ENCODE measurements at places on chromosomes 7 and 10. TPM values are rescaled to one million over a fixed set of nuclear protein-coding genes. Genes with fewer than 3 reads are reported as not detected.

MEST gene
- total RNA-seq: 186 TPM

DNA sequence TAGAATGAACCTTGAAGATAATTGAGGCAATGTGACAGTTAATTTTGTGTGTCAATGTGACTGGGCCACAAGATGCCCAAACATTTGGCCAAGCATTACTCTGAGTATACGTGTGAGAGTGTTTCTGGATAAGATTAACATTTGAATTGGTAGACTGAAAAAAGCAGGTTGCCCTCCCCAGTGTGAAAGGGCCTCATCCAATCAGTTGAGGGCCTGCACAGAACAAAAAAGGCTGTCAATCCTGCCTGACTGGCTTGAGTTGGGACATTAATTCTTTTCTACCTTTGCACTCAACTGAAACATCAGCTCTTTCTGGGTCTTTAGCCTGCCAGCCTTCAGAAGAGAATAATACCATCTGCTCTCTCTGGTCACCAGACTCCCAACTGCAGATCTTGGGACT, 56.6 kb upstream of the PDE1C start:
- H3K36me3 ChIP-seq: peaks cover 10% of the 10 kb centered on the region
- H3K4me3 ChIP-seq: no peak overlapping the region
- H3K4me1 ChIP-seq: no peaks in the 10 kb centered on the region
- peaks cover 3% of the 10 kb centered on the region for H3K27me3 ChIP-seq
- DNase-seq: no peak

GRCh38 chr7:20484356-20484755, 131.1 kb upstream of the ABCB5 start:
- peaks cover 14% of the 10 kb centered on the region for H3K36me3 ChIP-seq
- H3K4me3 ChIP-seq: no peak overlapping the region
- no peaks in the 10 kb centered on the region for H3K4me1 ChIP-seq
- DNase-seq: no peak
- no peaks in the 10 kb centered on the region for H3K27me3 ChIP-seq

DNA sequence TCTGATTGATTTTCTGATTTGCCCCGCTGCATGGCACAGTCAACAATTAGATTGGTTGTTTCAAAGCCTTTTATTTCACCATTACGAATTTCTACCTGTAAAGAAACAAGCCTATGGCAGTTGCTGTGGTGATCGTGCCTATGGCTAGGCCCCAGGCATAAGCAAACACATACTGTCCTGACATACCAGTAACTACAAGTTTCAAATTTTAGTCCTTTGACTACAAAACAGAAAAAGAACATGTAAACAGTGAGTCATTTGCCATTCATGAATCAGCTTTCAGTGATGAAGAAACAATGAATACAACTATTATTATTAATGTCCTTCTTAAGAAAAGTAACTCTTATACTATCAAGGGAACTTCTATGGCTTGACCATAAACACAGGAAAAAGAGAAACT, 168.0 kb upstream of the LRRN3 start:
- H3K36me3 ChIP-seq: no peaks in the 10 kb centered on the region
- no peak for DNase-seq
- no peaks in the 10 kb centered on the region for H3K27me3 ChIP-seq
- no peak overlapping the region for H3K27ac ChIP-seq
